Stimulated activated CD4-positive, alpha-beta T cell treated with anti-CD3 and anti-CD28 coated beads, TNF-alpha, amount 100 ng/mL, for 48 hours (primary cell): ENCODE measurements at places on chromosomes 7 and 10.
A peak's percentile ranks its signal among the peaks of the same experiment; 100 is the strongest.

DNA sequence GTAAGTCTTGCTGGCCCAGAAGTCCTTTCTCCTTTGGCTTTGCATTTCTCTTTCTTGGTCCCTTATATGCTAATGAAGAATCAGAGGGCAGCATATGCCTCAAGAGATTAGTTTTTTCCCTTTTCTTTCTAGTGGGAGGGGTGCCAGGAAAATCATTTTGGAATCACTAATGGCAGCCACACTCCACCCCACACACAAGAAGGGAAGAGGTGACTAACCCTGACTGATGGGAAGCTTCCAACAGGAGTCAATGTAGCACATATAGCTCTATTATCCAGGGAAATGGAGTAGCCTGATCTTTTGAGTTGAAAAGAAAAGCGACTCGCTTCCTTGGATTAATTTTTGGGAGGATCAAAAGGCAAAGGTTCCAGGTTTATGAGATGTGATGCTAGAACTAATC, 225.3 kb downstream of the KIF20B start:
- DNase-seq: no peak

GRCh38 chr7:99098824-99099498, 44.9 kb downstream of the SMURF1 start:
- no peak for DNase-seq

DNA sequence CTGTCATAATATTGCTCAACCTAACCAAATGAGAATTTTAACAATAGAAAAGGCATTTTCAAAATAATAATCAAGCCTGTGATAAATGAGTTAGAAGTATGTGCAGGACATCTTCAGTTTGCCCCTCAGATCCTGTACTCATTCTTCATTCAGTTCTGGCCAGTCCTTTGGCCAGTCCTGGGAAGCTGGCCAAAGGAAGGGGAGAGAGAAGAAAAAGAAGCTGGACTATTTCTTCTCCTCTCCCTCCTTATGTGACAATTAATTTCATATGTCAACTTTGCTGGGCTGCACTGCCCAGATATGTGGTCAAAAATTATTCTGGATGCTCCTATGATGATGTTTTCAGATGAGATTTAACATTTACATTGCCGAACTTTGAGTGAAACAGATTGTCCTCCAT, 31.6 kb upstream of the ITGB8 start:
- DNase-seq: no peak

DNA sequence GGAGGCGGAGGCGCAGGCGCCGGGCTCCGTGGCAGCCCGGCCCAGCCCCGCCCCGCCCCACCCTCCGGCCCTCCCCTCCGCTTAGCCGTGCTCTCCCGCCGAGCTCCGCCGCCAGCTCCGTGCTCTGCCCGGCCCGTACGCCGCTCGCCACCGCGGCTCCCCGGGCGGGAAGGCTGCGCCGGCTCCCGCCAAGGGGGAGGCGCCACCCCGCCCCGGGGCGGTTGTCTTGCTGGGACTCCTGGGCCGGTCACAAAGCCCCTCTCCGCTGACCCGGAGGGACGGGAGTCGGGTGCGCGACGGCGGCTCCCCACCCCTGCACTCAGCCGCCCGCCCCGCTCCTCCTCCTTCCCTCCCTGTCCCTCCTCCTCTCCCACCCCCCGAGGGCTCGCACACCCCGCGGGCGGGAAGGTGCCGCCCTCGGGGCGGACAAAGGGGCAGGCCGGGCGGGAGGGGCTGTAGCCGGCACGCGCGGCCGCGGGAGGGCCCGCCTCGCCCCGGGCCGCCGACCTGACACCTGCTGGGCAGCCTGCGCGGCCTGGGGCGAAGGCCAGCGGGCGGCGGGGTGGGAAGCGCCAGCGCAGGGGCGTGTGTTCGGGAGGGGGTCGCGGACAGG, 11.5 kb upstream of the SP8 start:
- DNase-seq: no peak

DNA sequence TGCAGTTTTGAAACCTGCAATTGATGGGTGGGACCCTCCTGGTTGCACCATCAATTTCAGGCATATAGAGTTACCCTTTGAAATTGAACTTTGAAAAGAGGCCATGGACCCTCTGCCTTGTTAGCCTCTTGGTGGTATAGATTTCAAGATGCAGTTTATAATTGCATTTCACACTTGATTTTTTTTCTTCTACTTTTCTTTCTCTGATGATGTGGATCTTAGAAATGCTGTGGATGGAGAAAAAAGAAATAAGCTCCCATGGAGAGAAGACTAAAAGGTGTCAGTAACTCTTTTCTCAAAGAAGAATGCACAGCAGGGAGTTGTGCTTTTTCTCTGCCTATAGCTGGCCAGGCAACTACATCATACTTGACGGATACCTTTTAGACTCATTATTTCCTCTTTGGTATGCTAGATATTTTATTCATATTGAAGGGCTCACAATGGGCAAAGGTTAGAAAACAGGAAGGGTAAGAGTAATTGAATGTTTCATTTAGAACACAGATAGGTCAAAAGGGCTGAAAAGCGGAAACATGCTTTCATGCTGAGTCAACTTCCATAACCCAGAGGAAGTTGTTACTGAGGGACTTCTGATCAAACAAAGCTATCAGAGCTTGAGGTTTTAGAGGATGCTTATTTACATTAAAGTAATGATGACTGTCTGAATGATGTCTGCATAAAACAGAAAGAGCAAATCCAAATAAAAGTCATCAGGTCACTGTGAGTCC, 773.2 kb upstream of the LRRN3 start:
- no peak for DNase-seq

DNA sequence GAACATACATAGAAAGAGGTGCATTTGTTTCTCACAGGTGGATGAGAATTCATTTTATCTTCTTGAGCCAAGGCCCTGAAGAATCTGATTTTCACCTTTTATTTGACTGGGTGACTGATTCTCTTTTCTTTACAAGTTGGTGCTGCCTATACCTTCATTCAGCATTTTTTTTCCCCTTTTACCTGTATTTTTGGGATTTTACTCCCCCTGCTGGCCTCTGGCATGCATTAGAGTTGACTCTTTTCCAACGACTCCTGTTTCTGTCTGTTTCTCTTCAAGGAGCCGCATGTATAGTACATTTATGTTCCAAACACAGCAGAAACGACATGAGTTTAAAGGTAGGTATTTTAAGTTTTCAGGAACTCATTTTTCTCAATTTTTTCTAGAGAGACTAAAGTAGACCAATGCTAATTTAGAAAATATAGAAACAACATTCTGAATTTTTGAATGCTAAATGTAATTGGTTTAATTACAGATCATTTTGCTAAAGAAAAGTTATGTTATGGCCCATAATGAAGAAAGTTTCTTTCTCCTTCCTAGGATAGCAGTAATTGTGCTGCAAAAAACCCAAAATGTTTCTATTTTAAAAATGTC, 149.8 kb upstream of the HDAC9 start:
- no peak for DNase-seq

- peak; percentile 98 for DNase-seq
These were observed 984 bp downstream of the SMURF1 start for GRCh38 chr7:99142727-99143520.

- DNase-seq: no peak
These were observed 102.6 kb upstream of the HABP2 start for GRCh38 chr10:113450046-113450804.

GRCh38 chr10:102133373-102134195, 744 bp downstream of the PPRC1 start:
- DNase-seq: peak; percentile 61

- no peak for DNase-seq
These were observed 147.0 kb upstream of the CELF2 start for GRCh38 chr10:10870523-10871241.

DNA sequence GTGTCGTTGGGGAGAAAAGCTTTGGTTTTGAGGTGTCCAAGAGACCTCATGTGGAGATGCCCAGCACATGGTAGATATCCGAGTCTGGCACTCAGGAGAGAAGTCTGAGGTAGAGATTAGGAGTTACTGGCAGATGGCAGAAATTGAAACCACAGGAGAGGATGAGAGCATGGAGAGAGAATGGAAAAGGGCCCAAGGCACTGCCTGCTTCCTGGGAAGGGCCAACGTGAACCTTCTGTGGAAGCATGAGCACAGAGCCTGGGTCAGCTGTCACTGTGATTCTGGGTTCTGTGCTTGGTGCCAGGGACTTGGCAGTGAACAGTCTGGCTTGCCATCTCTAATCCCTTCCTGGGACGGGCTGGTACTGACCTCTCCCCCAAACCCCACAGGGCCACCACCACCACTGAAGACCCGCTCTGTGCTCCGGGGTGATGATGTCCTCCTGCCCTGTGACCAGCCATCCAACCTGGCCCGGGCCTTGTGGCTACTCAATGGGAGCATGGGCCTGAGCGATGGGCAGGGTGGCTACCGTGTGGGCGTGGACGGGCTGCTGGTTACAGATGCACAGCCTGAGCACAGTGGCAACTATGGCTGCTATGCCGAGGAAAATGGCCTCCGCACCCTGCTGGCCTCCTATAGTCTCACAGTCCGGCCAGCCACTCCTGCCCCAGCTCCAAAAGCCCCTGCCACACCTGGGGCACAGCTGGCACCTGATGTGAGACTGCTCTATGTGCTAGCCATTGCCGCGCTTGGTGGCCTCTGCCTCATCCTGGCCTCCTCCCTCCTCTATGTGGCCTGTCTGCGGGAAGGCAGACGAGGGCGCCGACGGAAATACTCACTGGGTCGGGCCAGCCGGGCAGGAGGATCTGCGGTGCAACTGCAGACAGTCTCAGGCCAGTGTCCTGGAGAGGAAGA, 4.1 kb downstream of the MRPL43 start:
- no peak for DNase-seq

DNA sequence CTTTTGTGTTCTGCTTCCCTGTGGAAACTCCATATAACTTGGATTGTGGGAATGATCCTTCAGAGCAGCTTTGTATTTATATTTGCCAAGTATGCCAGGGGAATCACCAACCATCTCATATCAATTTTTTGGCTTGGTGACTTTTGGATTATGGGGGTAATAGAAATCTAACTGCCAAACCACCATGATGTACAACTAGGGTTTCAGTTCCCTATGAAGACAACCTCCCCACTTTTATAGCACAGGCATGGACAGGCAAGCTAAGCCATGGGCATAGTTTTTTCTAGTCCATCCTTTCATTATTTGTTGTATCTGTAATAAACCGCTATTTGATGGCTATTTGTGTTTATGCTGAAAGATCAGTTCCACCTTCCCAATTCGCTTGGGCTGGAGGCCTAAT, 17.7 kb downstream of the NPY start:
- no peak for DNase-seq

GRCh38 chr7:100034871-100035510, 14.6 kb upstream of the ZSCAN21 start:
- no peak for DNase-seq

DNA sequence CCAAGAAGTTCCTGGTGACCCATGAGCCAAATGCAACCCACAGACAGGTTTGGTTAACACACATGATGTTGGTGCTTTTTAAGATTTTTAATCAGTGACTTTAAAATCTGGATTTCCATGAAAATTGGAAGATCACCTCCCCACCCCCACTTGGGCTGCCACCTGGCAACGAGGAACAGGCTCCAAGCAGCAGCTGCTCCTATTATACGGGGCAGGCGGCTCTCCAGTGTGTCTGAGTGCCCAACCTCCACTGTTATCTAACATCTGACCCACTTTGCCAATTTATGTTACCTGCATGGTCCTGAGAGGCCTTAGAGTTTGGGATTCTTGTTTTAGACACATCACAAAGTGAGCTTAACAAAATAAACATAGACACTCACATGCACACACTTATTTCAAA, 56.4 kb downstream of the SGMS1 start:
- no peak for DNase-seq

DNA sequence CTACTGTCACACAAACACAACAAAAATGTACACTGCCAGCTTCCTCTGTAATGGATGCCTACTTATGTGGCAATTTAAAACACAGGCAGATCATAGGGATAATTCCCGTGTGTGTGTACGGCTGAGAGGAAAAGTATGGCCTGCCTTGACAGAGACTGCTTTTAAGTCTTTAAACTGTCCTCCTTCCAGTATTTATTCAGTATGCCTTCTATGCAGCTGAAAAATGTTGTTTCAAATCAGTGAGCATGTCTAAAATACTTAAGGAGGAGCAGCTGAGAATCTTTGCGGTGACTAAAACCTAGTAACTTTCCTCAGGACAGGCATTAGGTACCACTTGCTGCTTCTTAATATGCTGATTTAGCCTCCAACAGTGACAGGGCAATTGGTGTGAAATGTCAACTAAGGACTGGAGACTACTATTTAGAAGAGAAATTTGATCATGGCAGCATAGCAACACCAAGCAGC, 126.3 kb downstream of the CACNA2D1 start:
- DNase-seq: no peak
